ENCODE measurements at places on chromosomes 1 and 21.

GRCh38 chr1:16148329-16149092, 7.4 kb downstream of the EPHA2 start:
- DNase-seq: no peak

- no peak for DNase-seq
Measured at GRCh38 chr1:110768605-110769004, 93.9 kb upstream of the KCNA3 start.

DNA sequence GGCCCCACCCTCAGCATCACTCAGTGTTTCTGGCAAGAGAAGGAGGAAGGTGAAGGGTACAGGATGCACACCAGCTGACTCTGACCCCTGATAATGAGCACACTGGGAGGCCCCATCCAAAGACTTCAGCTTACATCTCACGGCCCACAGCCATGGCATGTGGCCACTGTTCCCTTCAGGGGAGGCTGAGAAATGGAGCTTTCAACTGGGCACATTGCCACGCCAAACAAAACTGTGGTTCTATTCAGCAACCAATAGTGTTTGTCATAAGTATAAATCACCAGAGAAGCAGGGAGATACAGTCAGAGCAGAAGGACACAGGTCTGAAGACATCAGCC, 12.7 kb upstream of the TRAF3IP3 start:
- DNase-seq: no peak

GRCh38 chr1:167909691-167910180, 4.2 kb downstream of the ADCY10 start:
- no peak for DNase-seq

GRCh38 chr21:36965720-36966065, 776 bp downstream of the HLCS start:
- DNase-seq: no peak

DNA sequence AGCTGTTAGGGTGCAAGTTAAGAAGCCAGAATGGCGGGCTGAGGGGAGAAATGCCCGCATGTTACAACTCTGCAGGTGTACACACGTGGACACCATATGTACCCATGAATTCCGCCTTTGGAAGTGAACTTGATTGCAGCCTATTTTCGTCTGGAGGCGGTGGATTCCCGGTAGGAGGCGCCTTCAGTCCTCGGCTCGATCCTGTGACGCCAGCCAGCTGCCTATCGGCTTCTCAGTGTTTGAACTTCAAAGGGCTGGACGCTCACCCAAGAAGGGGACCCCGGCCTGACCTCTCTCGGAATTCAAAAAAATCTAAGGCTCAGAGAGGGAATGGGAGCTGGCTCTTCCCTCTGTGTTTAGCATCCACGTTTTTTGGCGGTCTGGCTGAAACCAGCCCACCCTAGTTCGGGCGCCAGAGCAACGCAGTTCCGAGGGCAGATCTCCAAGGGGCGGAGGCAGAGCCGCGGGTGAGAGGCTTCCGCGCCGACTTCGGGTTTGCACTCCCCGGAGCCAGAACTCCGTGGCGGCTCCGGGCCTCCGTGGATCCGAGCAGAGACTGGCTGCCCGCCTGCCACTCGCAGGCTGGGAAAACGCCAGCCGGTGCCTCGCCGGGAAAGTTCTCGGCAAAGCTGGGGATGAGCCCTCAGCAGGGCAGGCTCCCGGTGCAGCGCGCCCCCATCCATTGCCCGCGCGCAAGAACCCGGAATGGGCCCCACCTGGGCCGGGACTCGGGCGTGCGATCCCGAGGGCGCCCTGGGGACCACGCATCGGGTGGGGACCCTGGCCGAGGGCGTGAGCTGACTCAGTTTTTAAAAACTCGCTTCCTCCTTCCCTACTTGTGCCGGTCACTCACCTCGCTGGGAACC, 996 bp upstream of the TMEM51 start:
- DNase-seq: no peak

GRCh38 chr21:28972398-28972797, 20.3 kb downstream of the LTN1 start:
- no peak for DNase-seq

- DNase-seq: no peak
Measured at GRCh38 chr1:183203094-183203493, 17.0 kb downstream of the LAMC2 start.

- no peak for DNase-seq
Measured at GRCh38 chr1:160116283-160117147, 956 bp downstream of the ATP1A2 start.

GRCh38 chr1:153572569-153573015, 6.9 kb upstream of the S100A2 start:
- peak; percentile 36 for DNase-seq

DNA sequence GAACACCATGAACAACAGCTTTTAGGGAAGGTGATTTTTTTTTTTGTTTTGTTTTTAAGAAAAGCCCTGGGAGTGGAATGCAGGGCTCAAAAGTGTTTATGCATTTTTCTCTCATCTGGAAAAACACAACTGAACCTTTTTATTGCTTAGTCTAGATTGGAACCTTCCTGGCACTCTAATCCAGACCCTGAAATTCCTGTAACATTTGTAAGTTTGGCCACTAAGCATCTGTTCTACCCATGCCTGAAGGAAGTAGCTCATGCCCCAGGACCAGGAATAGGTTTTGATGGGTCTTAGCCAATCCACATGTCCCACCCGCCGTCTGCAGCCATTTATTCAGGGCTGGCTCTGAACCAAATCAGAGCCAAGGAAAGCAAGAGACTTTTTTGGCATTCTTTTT, 39.7 kb upstream of the SLC2A1 start:
- no peak for DNase-seq

DNA sequence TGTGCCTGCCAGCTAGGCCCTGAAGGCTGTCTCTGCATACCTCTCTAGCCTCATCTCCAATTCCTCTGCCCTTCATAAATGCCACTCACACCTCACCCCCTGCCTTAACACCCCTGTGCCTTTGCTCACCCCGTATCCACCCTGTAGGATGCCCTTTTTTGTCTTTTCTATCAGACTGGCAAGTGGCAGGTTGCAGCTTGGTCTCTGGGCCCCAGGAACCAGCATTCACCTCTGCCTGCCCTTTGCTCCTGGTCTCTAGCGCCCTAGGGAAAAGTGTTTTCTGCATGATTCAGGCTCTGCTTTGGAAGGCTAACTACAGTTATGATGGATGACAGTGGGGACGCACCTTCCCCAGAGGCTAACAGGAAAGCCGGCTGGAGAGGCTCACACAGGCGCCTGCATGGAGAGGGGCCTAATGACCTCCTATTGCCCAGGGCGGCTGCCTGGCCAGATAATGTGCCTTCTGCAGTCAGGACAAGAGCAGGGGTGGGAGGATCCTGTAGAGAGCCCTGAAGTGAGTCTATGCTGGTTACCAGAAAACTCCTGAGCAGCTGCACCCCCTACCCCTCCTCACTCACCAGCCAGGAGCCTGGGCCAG, 11.2 kb downstream of the KANK4 start:
- no peak for DNase-seq

DNA sequence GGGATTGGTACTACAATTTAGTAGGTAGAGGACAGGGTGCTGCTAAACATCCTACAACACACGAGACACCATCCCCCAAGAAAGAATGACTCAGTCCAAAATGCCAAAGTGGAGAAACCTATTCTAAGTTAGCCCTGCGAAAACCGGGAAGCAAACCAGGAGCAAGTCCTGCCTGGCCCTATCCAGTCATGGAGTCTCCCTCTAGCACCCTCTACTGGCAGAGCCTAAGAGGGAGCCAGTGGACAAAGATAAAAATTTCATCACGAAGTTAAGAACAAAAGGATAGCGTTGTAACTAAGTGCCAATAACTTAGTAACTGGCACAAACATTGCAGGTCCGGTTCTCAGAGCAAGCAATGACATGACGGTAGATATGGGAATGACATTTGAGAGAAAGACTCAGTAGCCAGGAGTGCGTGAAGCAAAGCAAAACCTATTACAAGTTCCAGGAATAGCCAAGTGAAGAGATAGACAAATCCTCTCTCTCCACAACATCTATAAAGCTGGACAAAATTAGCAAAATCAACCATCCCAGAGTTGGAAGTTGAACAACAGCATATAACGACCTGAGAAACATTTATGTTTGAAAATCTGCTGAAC, 383.5 kb downstream of the OMA1 start:
- no peak for DNase-seq

- no peak for DNase-seq
Measured at GRCh38 chr1:186050360-186050759, 316.2 kb downstream of the HMCN1 start.

- DNase-seq: no peak
Measured at GRCh38 chr21:46190491-46191131, 6.4 kb upstream of the SPATC1L start.

DNA sequence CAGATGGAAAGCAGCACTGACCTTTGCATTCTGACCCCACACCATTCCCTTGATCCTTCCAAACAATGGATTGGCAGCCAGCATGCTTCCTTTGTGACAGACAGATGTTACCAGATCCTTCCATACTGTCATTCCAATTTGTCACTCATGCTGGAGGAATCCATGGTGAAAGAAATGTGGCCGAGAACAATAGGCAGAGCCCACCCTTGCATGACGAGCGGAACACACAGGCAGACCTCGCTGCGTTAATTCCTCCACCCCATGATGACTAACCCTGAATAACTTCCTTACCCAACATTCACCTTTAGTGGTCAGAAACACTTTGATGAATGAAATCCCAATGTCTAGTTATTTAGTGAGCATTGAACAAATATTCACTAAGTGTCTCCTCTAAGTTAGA, 45.1 kb downstream of the PDPN start:
- no peak for DNase-seq

GRCh38 chr21:37748351-37748750, 167.9 kb downstream of the KCNJ6 start:
- no peak for DNase-seq

- DNase-seq: no peak
Measured at GRCh38 chr1:226659641-226660040, 79.4 kb downstream of the ITPKB start.
